Subcutaneous adipose tissue (tissue), 4 donors: ENCODE measurements at places on chromosomes 6 and 20. TPM values are rescaled to one million over a fixed set of nuclear protein-coding genes. Genes with fewer than 3 reads are reported as not detected.

NOX3 gene
- total RNA-seq, result not detected

QKI gene
- total RNA-seq, result 254 TPM

LIME1 gene
- 5.3 TPM for total RNA-seq

APCDD1L gene
- total RNA-seq, result not detected

IRAK1BP1 gene
- 2.2 TPM for total RNA-seq

DLK2 gene
- not detected for total RNA-seq

STXBP5 gene
- total RNA-seq, result 29.7 TPM

BTN1A1 gene
- total RNA-seq, result not detected

UST gene
- total RNA-seq, result 34.6 TPM

VNN1 gene
- total RNA-seq, result 41.6 TPM

KCNK16 gene
- not detected for total RNA-seq

CALHM5 gene
- total RNA-seq, result 2.3 TPM

PPDPF gene
- total RNA-seq, result 76.5 TPM

UBD gene
- not detected for total RNA-seq

KCTD20 gene
- 79.9 TPM for total RNA-seq

TRDN gene
- total RNA-seq, result under 0.01 TPM

TPBG gene
- total RNA-seq, result 11.7 TPM

HRH3 gene
- total RNA-seq, result not detected

PPP1R3G gene
- total RNA-seq, result 2.4 TPM

TINAG gene
- not detected for total RNA-seq

CRISP3 gene
- total RNA-seq, result not detected

ARMC12 gene
- total RNA-seq, result 1.7 TPM
